Stimulated activated CD4-positive, alpha-beta T cell treated with anti-CD3 and anti-CD28 coated beads, Interleukin-1b, Interleukin-23, amount 100 ng/mL, for 24 hours (primary cell): ENCODE measurements at places on chromosomes 3 and 15.

GRCh38 chr15:94584833-94585244, 353.5 kb downstream of the MCTP2 start:
- peak; percentile 32 for DNase-seq

- DNase-seq, result no peak
Observed at GRCh38 chr15:26148156-26148860, 285.2 kb upstream of the ATP10A start.

- DNase-seq, result no peak
Observed at GRCh38 chr3:30122359-30122758, 484.0 kb upstream of the TGFBR2 start.

GRCh38 chr3:136250903-136251460, 842 bp downstream of the PCCB start:
- DNase-seq, result peak; percentile 5

- no peak for DNase-seq
Observed at GRCh38 chr3:127628788-127629466, at the start of gene PODXL2. Gene PODXL2, plus strand, starts transcription at chr3:127629185. Its CDS starts 35 bp downstream, at chr3:127629220.

DNA sequence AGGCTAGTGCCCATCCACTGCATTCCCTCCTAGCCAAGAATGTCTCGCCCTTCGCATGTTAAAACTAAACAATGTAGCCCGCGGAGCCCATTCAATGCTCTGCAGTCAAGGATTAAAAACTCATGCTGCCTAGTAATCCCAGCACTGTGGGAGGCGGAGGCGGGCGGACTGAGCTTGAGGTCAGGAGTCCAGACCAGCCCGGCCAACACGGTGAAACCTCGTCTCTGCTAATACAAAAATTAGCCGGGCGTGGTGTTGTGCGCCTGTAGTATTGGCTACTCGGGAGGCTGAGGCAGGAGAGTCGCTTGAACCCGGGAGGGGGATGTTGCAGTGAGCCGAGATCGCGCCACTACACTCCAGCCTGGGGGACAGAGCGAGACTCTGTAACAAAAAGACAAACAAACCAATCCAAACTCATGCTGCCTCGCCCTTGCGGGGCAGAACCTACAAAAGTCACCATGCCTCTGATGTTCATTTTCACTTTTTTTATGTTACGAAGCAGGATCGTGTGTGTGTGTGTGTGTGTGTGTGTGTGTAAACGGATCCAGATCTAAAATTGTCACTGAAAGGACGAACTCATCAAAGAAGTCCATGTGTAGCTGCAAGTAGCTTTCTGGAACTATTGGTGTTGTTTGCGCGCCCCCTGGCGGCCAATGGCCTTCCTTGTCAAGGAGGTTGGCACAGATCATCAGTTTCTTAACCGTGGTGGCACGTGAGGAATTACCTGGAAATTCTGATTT, 54.8 kb upstream of the SPESP1 start:
- DNase-seq, result peak; percentile 88

DNA sequence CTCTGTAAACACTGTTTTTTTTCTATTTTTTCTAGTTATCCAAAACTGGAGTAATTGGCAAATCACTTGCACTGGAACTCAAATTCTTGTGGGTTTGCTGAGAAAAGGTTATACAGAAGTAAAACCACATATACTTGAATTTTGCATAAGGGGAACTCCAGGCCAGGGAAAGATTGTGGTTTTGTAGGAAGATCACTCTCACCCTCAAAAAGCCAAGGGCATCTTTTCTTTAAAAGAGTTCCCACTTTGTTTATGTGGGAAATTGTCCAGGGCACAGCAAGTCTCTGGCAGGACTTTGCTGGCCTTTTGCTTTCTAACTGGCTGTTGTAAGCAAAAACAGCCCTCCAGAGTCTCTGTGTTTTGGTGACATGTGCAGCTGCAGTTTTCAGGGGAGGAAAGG, 340.3 kb upstream of the RBMS3 start:
- no peak for DNase-seq

- no peak for DNase-seq
Observed at GRCh38 chr15:68816795-68817303, 3.8 kb downstream of the ANP32A start.

- DNase-seq, result no peak
Observed at GRCh38 chr3:142363936-142364467, 83.8 kb downstream of the XRN1 start.

DNA sequence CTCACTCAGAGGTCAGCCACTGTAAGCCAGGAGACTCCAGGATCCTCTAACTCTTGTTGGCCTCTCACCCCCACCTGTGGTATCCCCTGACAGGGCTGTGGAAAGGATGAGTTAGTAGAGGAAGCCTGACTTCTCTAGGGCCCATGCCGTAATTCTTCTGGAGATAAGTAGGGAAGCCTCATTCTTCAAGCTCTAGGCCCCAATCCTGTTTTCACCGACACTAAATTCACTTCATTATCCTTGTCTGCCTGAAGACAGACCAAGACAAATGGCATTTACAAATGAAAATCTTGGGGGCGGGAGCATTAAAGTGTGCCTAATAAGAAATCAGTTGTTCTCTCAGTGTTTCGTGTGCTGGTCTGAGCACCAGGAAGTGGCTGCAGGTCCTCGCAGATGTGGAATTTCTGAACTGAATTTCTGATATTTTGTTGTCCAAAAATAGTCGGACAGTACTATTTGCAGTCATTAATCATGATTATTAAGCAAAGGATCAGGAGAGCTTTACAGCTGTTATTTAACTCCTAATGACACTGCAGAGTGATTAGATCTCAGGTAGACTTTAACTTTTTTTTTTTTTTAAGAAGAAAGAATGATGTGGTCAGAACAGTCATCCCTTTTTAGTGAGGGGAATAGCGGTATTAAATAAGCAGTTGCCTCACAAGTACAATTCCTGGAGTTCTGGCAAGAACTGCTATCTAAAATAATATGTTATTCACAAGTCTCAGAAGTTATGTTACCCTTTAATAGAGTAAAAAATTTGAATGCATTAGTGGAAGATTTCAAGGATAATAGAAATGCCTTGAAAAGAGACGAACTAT, 58.4 kb downstream of the RBMS3 start:
- DNase-seq, result no peak

GRCh38 chr15:38093931-38094330, 158.7 kb upstream of the SPRED1 start:
- DNase-seq, result no peak

GRCh38 chr15:99095626-99096025, 9.3 kb upstream of the SYNM start:
- DNase-seq, result no peak

DNA sequence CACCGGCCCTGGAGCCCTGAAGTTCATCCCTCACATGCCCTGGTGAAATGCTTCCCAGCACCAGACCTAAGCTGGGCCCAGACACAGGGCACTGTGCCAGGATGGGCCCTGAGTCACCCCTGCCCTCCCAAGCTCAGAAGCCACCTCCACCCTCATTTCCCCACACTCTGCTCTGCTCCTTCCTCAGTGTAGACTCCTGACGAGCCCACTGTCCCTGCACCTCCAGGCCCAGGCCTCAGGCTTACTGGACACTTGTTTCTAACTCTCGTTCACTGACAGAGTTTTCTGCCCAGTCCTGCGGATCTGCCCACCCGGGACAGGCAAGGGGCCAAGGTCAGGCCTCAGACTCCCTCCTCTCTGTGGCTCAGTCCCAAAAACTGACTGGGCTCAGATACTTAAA, 112.6 kb upstream of the RNF7 start:
- no peak for DNase-seq

- no peak for DNase-seq
Observed at GRCh38 chr3:133137042-133137996, 99.1 kb downstream of the TMEM108 start.

- DNase-seq, result no peak
Observed at GRCh38 chr3:100563228-100563627, 46.2 kb upstream of the ADGRG7 start.

GRCh38 chr3:168617658-168618057, 521.9 kb upstream of the GOLIM4 start:
- DNase-seq, result no peak

DNA sequence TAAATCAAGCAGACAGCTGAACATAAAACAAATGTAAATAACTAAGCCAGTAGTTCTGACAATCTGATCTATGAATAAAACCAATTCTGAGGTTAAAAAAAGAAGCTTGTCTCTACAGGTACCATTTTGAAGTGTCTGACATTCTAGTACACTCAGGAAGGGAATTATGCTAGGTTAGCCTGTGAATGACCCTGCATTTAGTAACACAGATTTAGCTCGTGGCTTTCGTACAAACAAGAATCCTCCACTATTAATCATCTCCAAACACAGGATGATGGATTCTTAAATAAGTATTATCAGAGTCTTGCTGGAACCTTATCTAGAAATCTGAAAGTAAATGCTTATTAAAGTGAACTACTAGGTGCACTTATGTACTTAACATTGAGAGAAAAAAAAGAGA, 1120.1 kb downstream of the ROBO1 start:
- no peak for DNase-seq
